Stimulated activated CD4-positive, alpha-beta T cell treated with anti-CD3 and anti-CD28 coated beads, Interleukin-1b, Interleukin-23, amount 100 ng/mL, for 1 hour (primary cell): ENCODE measurements at places on chromosomes 6 and 20.

DNA sequence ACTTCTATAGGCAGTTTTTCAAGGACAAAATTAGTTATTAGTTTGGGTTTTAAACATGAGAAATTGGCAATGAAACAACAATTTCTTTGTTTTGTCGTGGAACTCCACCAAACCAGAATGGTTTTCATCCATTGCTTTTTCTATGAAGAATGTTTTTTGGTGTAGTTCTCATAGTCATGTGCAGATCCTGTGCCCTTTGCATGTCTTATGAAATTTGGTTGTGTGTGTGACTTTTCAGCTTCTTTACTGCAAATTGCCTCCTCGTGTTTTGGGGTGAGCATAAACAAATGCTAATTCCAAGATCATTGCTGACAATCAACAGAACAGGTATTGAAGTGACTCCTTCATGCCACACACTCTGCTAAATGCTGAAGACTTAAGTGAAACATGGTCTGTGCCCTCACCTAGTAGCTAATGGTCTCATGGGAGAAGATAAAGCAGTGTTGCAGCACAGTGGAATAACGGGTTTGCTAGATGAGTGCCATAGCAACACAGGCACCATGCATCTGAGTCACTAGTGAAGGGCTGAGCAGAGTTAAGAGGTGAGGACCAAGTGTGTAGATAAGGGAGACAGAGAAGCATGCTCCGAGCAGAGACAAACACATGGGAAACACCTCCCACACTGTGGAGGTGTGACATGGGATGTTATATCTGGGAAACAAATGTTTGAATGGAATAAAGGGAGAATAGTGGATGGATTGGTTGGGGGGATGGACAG lies 120.0 kb downstream of the SLC16A10 start:
- DNase-seq: no peak

DNA sequence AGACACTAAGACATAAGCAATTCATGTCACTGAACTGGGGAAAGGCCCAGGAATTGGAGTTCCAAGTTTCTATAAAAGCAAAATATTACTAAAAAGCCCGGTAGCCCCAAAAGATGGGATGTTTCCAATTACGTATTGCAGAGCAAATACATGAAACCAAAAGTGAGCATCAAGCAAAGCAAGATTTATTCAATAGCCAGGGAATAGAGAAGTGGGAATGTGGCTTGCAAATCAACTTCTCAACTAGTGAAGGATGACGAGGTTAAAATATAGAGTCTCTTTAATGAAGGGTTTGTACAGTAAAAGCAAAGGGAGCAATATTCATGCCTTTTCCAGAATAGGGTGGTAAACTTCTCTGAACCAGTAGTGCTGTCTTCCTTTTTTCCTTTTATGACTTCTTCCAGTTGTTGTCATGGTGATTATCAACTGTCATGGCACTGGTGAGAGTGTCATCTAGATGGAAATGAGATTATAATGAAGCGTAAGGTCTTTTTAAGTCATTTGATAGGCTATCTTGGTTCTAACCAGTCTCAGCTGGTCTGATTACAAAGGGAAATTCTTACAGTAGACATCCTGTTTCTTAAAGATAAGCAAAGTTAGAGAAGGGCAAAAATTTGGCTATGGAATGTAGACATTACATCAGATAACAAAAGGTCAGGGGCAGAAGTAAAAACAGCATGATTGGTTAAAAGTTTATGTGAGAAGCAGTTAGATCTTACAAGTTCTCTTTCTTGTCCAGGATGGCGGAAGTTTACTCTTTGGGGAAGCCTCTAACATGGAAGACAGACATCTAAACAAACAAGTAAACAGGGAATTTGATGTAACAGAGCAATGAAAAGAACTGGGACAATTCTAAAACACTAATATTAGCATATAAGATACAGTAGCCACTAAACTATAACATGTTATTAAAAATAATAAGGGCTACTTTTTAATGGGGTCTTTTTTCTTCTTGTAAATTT lies 96.9 kb downstream of the TBX18 start:
- no peak for DNase-seq

DNA sequence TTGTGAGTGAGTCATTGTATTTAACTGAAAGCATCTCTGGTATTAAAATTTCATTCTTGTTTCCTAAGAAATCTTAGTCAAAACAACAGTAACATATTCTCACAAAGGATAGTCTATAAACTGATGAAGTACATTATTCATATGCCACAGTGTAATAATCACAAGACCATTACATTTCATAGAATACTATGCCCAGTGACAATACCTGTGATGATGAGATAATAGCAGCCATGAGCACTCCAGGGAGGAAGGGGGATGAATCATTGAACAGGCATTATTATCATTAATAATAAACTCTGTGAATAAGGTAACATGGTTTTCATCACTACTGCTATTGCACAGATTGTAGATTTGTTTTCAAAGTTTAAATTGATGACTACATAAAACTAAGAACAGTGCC lies 667.9 kb downstream of the EPM2A start:
- no peak for DNase-seq

GRCh38 chr20:56631318-56631989 lies 2.3 kb downstream of the TFAP2C start:
- DNase-seq: no peak

GRCh38 chr20:1897965-1898464 lies 2.8 kb downstream of the SIRPA start:
- DNase-seq: no peak

DNA sequence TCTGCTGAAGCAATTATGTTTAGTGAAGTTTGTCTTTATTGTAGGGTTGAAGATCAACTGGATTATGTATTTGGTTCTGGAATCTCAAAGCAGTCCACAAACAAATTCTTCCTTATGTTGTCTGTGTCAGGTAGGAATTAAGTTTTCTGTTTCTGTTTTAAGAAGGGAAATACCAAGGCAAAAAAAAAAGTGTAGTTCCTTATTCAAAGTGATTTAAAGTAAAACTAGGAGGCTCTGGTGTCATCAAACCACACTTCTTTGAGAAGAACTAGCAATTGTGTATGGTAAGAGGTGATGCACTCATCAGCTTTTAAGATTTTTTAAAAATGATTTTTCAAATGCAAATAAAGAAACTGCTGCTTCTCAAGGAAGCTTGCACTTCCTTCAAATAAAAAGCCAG lies 1.9 kb downstream of the FAM135A start:
- no peak for DNase-seq

DNA sequence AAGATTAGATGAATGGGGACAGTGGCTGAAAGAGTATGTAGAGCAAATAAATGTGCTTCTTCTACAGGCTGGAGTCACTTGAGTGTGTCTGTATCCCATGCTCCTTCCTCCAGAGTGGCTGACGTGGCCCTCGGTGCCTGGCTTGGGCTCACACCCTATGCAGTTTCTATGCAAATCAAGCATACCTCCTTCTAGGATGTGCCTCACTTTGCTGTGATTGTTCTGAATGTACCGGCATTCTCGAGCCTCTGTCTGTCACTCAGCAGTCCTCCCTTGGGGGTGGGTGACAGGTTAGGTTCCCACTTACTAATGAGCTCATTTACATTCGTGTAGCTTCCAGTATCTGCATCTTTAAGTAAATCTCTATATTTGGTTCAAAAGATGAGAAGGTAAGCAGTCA lies 55.1 kb upstream of the HDDC2 start:
- no peak for DNase-seq

DNA sequence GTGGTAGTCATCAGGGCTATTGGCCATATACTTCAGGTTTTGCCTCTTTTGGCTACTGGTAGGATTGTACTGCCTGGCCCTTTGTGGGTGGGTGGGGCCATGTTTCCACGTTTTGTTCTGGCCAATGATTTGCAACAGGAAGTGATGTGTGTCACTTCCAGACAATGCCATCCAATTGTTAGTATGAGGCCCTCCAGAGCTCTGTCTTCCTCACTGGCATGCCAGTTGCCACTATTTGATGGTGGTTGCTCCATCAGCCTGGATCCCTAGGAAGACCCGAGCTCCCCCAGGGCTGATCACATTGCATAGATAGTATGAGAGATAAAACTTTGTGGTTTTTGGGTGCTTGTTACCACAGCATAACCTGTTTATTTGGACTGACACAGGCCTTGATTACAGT lies 7.7 kb upstream of the LRRN4 start:
- DNase-seq: no peak

- no peak for DNase-seq
Measured at GRCh38 chr6:117487821-117488220, 5.3 kb downstream of the DCBLD1 start.

- no peak for DNase-seq
Measured at GRCh38 chr6:27178407-27178730, 69.1 kb upstream of the PRSS16 start.

DNA sequence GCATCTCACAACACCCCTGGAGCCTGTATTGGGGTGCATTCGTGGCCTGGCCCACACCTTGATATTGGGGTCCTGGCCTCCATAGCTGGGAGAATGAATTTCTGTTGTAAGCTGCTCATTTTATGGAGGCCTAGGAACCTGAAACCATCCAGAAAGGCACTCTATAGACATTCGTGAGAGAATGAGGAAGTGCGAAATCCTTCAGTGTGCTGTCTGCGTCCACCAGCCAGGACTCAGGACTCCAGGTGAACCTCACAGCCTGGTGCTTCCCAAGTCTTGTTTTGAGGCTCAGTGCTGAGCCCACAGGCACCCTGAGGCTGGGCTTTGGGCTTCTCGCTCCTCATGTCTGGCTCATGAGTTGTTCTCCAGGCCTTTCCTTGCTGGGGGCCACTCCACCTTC lies 11.9 kb upstream of the RBBP8NL start:
- DNase-seq: no peak

- no peak for DNase-seq
Measured at GRCh38 chr6:164006459-164006858, 591.9 kb downstream of the QKI start.

- DNase-seq: no peak
Measured at GRCh38 chr6:27242589-27243265, 4.8 kb upstream of the PRSS16 start.

DNA sequence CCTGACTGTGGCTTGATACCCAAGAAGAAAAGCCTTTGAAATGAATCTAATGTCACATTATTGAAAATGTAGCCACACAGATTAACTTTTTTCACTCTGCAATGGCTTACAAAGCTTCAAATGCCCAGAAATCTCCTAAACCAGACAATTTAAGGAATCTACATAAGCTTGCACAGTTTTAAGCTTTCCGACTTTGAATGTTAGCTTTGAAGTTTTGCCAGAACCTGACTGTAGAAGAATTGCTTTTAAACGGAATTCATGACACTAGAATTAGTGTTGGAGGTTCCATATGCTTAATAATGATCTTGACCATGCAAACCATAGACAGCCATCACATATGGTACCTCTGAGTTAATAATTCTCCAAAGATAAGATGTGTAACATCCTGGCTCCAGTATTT lies 798.5 kb upstream of the EPHA7 start:
- DNase-seq: no peak

- no peak for DNase-seq
Measured at GRCh38 chr6:125259354-125259736, 42.4 kb downstream of the HDDC2 start.

GRCh38 chr20:38193586-38194105 lies 28.6 kb upstream of the TGM2 start:
- no peak for DNase-seq

DNA sequence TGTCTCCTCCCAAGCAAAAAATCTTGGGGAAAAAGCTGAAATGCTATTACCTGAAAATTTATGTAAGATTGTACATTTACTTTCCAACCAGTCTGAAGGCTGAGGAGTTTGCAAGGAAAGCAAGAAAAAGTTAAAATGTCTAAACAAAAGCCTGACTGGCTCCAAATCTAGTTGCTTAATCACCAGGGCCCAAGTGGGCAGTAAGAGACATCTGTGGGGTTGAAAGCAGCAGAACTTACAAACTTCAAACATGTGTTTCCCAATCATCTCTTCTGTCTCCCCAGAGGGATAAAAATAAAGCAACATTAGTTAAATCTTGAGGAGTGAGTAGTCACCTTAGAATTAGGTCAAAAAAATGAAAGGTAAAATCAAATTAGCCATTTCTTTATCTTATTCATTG lies 98.6 kb downstream of the OGFRL1 start:
- no peak for DNase-seq

DNA sequence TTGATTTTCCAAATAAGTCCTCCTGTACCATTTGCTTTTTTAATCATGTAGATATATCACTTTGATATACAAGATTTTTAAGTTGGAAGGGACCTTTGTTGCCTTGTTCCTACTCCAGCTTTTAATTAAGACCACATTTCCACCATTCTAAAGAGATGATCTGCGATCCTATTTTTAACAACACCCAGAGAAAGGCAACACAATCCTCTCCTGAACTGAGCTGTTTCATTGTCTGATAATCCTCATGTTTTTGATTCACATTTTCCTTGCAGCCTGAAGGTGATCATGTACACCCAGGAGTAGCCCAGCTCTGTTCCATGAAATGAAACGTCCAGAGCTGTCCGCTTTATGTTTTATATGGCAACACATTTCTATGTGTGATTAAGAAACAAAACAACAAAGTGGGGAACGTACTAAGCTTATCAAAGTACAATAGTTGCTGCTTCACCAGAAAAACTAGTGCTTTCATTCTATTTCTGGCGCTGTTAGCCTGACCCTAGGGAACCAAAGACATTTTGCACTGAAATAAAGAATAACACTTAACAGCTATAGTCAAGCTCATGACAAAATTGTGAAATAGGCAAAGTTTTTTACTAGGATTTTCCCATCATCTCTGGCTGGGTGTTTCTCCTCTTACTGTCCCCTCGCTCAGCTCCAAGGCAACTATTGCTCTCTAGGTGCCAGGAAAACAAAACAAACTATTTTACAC lies 22.6 kb upstream of the TRAF3IP2 start:
- no peak for DNase-seq

DNA sequence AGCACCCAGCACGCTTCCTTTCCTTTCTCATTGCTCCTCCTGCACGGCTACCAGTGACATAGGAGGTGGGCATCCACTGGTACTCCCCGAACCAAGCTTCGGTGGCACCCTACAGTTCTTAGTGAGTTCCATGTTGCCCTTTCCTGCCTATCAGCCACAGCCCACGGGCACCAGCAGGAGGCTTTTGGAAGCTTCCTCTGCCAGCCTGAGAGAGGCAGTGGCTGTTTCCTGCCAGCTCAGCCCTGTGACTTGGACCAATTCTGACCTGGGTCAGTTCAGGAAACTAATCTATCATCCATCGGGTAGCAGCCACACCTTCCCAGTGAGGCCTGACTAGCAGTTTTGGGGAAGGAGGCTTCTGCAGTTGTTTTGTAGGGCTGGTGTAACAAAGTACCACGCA lies 176.4 kb upstream of the UST start:
- DNase-seq: no peak

- no peak for DNase-seq
Measured at GRCh38 chr6:116611056-116611455, 5.2 kb upstream of the RSPH4A start.

DNA sequence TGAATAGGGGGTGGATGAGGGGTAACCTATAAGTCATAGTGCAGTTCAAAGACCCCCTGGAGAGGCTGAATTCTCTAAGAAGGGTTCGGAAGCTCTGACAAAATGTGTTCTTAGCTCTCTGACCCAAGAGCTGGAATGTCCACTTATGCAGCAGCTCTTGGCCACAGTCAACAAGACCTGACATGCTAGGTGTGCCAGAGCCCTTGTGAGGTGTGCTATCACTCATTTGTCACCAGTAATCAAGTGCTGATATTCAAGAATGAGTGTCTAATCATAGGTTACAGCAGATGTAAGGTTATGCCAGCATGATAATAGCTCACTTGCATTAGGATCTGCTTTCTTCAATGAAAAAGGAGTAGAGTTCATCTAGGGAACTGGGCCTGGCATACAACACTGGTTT lies 28.1 kb downstream of the TOMM6 start:
- DNase-seq: no peak
